ENCODE measurements at places on chromosomes 11 and 22.

DNA sequence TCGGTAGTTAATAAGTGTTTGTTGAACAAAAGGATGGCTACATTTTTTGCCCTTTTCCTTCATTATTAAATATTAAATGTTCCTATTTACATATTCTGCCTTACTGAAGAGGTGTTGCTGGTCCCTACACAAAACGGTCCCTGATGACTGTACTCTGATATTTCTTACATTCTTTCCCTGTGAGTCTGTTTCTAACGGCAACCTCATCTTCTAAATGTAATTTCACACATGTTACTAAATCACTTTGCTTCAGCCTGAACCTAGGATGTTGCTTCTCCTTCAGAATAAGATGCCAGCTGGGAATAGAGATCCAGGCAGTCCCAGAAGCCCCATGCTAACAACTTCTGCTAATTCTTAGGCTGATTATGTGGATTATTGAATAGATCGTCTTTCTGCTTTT, 50.3 kb downstream of the SPON1 start:
- no peak for DNase-seq

DNA sequence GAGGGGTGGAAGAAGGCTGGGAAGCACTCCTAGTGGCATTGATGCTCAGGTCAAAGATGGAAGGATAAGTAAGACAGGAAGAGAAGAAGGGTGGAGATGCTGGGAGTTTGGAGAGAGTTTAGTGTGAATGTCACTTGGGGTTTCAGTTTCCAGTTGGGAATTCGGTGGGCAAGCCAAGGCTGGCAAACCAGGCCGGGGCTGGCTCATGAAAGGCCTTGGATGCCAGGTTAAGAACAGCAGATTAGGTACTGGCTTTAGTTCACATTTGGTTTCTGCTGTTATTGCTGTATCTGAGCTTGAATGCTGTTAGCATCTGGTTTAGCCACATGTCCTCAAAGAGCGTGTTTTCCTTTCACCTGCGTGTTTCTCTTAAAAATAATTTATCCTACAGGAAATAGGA, 69.6 kb downstream of the BLID start:
- no peak for DNase-seq

DNA sequence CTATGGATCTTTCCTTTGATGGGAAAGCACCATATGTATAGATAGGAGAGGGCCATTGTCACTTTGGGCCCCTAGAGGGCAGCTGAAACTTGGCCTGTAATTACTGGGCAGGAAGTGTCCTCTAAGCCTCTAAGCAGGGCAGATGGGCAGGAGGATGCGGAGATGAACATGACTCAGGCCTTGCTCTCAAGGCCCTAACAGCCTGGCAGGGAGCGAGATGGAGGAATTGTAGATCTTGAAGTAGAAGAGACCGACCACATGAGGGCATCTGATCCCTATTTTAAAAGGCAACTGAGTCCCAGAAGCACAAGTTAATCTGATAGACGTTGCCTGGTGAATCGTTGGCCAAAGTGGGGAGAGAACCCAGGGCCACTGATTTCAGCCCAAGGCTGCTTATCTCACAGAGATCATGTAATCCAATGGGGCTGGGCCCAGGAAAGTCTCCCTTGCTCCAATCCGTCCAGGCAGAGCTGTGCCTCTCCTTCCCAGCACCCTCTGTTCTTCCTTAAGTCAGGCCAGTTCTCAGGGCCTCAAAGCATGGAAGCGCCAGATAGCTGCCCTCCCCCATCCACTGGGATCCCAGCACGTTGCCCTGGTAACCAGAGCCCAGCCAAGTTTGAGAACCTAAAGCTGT, 2.5 kb upstream of the SEPTIN3 start:
- peak; percentile 95 for DNase-seq

DNA sequence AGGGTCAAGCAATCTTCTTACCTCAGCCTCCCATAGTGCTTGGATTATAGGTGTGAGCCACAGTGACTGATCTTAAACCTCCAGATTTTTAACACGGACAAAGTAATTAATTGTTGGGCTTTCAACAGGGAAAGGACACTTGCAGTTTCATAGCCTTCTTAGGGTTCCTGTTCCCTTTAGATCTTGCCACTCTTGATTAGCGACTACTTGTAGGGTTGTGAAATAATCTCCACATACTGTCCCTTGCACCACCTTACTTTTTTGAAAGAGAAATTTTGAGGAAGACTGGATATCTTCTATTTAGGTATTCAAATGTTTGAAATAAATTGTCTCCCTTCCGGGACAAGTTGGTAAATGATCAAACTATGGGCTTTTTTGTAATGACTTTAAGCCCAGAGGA, 7.6 kb downstream of the MS4A4E start:
- DNase-seq, result no peak

DNA sequence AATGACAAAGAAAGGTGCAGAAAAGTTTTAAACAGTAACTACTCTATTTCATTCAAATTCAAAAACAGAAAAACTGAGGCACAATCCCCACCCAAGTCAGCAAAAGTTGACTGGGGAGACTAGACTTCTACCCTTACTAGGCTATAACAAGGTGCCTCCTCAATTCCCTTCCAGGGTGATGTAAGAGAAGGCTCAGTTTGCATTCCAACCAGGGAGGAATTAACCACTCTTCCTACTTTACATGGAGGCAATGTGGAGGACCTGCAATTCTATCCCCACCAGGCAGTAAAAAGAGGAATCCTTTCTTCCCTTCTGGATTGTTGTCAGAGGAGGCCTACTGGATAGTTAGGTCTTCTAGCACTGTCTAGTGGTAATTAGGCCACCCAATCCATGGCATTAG, 26.1 kb downstream of the TYR start:
- no peak for DNase-seq
